ENCODE measurements at places on chromosomes 5 and 9.

DNA sequence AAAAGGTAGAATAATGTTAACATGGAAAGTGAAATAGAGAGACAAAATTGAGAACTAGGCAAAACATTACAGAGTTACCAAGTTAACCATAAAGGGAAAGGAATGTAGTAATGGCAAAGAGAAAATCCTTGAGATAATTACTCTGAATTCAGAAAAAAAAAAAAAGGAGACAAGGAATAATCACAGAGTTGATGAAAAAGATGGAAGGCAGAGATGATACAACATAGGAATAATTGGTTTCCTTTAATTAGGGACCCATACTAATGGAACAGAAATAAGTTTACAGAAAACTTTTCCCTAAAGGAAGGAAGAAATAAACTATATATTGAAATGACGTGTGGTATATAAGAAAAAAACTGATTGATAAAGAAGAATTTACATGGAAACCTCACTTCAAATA is 254.1 kb upstream of the FBXL7 start:
- no peak for DNase-seq

DNA sequence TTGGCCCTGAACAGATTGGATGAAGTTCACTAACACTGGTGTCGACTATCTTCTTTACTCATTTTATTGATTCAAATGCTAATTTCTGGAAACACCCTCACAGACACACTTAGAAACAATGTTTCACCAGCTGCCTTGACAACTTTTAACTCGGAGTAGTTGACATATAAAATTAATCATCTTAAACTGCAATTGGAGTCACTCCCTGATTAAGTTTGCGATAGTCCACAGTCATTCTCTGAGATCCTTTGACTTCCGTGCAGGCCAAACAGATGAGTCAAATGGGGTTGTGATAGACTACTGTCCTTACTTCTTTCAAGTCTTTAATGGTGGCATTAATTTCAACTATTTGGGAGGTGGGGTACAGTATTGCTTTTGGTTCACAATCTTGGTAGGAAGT is 114.4 kb upstream of the PCSK1 start:
- no peak for DNase-seq

DNA sequence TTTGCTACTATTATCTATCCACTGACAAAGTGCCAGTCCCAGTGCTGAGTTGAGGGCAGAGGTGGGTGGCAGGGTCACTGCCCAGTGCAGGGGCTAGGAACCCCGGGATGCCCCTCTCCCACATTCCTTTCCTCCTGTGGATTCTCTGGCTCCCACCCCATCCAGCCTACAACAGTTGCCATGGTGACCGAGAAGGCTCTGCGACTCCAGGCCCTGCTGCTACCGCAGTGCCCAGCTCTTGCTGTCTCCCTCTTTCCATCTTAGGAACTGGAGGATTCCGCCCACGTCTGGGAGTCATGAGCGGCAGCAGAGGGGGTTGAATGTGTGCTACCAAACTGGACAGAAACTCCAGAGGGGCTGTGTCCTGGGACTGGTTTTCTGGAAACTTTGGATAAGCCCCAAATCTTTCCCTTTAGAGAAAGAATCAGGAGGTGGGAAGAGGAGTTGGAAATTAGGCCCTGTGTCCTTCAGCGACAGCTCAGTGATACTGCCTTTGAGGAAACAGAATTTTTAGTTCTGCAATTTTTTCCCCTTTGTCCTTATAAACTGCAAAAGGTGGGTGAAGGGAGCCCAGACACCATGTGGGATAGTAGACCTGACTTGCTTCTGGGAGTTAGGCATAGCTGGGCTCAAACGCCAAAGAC is 20.7 kb upstream of the C5orf47 start:
- DNase-seq: no peak

DNA sequence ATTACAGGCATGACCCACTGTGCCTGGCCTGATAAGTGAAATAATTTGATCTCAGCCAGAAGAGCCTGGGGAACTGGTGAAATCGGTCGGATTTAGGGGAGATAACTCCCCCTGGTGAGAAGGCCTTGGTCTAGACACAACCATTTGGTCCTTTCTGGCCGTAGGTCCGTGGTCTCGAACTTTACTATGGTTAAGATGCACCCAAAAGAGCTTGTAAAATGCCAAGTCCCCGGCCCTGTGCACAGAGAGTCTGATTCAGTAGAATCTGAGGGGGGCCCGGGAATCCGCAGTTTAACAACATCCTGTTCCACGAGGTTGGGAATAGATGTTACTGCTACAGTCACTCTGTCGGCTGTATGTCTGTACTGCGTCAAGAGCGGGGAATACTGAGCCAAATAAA is 140.7 kb downstream of the C9orf50 start:
- no peak for DNase-seq

DNA sequence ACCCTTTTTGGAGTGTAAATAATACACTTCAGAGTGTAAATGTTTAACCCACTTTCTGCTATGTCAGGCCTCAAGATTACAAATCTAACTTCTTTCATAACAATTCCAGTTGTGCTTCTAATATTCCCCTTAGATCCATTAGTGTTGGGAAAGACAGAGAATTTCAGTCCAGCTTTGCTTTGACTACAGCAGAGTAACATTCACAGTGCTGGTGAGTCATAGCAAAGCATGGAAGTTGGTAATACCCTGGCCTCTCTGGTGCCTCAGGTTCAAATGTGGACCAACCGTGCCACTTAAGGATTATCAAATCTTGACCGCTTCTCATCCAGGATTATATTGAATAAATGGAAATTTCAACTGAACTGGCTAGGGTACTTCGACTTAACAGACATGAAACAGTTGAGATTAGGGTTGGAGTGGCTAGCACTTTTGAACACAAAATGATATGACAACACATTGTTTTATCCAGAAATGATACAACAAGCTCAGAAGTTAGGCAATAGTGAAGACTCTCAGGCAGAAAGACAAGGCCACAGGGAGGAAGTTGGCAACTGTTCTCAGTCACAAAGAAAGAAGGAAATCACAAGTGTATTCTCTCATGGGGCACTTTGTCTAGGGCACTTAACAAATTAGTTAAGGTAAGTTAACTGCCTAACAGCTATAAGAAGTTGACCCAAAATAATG is 24.4 kb upstream of the RASA1 start:
- peak; percentile 6 for DNase-seq

DNA sequence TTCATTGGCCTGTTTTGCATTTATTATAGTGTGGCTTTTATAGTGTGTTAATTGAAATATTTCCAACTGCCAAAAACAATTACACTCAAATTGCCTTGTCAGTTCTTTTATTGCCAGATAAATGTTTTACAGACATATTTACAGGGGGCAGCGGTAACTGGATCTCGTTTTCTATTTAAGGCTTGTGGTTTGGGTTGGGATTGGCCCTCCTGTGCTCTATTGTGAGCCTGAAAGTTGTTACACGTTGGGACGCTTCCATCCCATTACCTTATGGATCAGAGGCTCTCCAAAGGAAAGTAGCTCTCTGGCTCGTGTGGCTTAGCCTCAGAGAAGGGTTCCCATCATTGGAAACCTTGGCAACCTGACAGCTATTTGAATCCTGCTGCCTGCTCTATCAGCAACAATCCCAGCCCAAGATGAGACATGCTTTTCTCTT is 20.8 kb downstream of the DNAI1 start:
- DNase-seq: no peak

DNA sequence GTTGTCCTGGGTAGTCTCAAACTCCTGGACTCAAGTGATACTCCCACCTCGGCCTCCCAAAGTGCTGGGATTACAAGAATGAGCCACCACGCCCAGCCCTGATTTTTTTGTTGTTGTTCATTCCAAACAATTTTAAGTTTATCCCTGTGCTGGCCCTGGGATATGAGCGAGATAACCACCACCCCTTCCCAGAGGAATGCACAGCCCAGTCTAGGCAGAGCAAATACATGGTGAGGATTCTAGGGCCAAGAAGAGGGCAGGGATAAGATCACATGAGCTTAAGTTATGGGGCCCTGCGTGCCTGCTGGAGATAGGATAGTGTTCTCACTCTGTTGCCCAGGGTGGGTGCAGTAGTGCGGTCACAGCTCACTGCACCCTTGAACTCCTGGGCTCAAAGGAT is 21.0 kb upstream of the TOR1B start:
- no peak for DNase-seq

DNA sequence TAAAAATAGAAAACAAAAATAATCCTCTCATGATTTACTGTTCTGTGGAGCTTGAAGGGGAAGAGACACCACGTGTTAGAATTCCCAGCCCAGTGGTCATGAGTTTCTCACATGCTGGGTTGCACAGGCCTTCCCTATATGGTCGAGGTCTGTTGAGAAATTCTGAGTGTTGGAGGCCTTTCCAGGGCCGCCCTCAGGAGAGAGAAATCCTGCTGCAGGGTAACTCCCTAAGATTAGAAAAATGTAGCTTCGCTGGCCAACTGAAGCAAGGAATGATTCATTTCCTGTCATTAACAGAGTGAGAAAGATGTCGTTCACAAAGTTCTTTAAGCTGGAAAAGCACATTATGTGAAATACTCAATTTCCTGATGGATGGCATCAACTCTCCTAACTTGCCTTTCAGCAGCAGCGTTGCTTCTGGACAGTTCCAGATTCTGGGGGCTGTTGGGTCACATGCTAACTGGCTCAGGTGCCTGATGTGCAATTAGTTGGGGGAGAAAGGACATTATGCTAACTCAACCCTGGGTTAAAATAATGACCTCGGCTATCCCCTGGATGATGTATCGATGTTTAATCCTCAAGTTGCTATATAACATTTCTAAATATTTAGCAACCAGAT is 104.8 kb upstream of the CD180 start:
- DNase-seq: no peak

- DNase-seq: no peak
Measured at GRCh38 chr5:100615362-100615761, 80.2 kb downstream of the FAM174A start.

GRCh38 chr5:32538031-32538547 is 47.3 kb upstream of the SUB1 start:
- no peak for DNase-seq

GRCh38 chr5:141780240-141780951 is 97.8 kb downstream of the PCDH1 start:
- no peak for DNase-seq

GRCh38 chr9:22108581-22109370 is 99.7 kb upstream of the CDKN2B start:
- DNase-seq: no peak

GRCh38 chr5:14066326-14066725 is 76.8 kb upstream of the TRIO start:
- no peak for DNase-seq

Measured in HepG2 (cell line).